ENCODE measurements at places on chromosomes 7 and 10. TPM values are rescaled to one million over a fixed set of nuclear protein-coding genes. Genes with fewer than 3 reads are reported as not detected.

- DNase-seq, result no peak
These were observed 152.7 kb upstream of the SHH start for GRCh38 chr7:155965010-155965409.

DNA sequence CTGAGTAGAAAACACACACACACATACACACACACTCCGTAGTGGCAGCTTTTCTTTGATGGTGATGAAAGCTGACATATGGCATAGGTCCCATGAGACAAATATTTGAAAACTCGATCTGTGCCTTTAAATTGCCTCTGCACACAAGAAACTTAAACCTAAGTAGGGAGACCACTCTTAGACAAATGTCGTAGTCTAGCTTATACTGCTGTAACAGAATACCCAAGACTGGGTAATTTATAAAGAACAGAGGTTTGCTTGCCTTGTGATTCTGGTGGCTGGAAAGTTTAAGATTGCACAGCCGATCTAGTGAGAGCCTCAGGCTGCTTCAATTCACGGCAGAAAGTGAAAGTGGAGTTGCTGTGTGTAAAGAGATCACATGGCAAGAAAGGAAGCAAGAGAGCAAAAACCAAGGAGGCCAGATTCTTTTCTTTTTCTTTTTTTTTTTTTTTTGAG, 489.4 kb upstream of the SORCS1 start:
- DNase-seq, result peak; percentile 23

DNA sequence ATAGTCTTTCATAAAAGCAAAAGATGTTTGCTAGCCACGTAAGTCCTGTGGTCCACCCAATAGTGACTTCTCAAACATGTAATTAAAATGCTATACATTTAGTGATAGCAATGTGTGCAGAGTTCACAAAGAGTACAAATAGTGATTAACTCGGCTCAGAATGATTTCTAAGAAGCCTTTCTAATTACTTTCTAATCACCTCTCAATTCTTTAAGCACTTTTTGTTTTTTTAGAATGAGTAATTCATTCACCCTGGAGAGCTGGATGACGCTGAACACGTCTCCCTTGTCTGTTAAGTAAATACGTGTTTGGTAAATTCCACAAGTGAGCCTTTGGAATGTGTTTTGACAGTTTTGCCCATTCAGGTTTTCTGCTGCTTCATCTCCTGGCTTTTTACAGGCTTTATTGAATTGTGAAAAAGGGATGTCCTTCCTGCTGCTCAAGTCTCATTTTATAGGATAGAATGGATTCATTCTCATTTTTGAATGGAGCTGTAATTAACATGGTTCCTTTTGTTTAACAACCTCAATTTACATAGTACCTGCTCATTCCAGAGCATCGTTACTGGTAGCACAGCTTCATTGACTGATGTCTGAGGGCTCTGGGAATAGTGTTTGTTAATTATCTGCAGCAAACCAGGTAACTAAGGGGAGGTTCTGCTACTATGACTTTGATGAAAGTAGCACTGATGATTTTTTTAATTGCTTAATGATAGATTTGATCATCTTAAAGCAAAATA, 212.1 kb downstream of the VTI1A start:
- no peak for DNase-seq

DNA sequence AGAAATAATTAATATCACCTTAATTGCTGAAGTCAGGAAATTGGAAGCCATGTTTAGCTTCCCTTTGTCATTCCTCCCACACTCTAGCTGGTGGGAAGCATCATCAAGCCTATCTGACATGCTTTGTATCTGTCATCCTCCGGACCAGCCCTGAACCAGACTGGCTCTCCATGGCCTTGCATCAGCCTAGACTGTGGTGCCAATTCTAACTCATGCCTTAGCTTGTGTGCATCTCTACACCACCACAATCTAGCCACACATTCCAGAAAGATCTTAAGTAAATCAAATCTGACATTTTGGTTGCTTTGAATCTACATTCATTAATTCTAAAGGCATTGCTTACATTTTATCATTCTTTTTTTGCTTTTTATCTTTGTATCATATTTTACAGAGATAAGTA, 196.4 kb upstream of the VSTM2A start:
- DNase-seq, result no peak

DNA sequence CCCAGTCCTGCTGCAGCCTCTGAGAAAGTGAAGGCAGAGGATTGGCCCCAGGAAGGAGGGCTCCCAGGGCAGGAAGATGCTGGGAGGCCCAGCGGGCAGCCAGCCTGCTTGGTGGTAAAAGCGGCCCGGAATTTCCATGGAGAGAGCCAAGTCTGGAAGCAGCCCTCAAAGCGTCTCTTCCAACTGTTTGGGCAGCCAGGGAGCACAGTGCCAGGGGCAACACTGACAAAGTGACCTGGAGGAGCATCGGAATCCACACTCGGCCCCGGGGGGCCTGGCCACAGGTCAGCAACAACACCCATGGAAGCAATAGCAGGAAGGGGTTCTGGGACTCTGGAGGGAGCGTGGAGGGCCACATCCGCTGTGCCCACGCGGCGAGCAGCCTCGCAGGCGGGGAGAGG, 63.2 kb upstream of the FGFR2 start:
- DNase-seq, result no peak

- DNase-seq, result no peak
These were observed 13.2 kb downstream of the EPHA1 start for GRCh38 chr7:143395187-143396149.

The LIPM gene
- not detected for polyA plus RNA-seq
